Regular cardiac myocyte (primary cell): ENCODE measurements at places on chromosomes 12 and 14. TPM values are rescaled to one million over a fixed set of nuclear protein-coding genes. Genes with fewer than 3 reads are reported as not detected.

The KCNK10 gene
- total RNA-seq = not detected in 2 replicates

The SRRM4 gene
- not detected in 2 replicates for total RNA-seq

The CATSPERB gene
- under 0.01 TPM in 1 of 2 replicates, not detected in the other for total RNA-seq

The IPO4 gene
- total RNA-seq = 26.5 and 79.8 TPM in 2 replicates

The GPRC5D gene
- total RNA-seq = not detected in 2 replicates

The MARCHF9 gene
- total RNA-seq = 0.77 and 3.1 TPM in 2 replicates

The MMP17 gene
- total RNA-seq = 8.5 and 15.0 TPM in 2 replicates

The FAM90A1 gene
- total RNA-seq = under 0.01 and 0.28 TPM in 2 replicates

The SIX6 gene
- total RNA-seq = not detected in 2 replicates

The TAS2R10 gene
- total RNA-seq = under 0.01 and 0.19 TPM in 2 replicates

The KCNH3 gene
- total RNA-seq = under 0.01 and 0.28 TPM in 2 replicates

The ANKRD33 gene
- total RNA-seq = under 0.01 and 0.38 TPM in 2 replicates

The PNMA1 gene
- total RNA-seq = 16.1 and 21.3 TPM in 2 replicates

The GPD1 gene
- total RNA-seq = under 0.01 and 0.56 TPM in 2 replicates

The AMIGO2 gene
- 28.2 and 30.3 TPM in 2 replicates for total RNA-seq

The C2CD5 gene
- 19.7 and 25.7 TPM in 2 replicates for total RNA-seq

The EXOC3L4 gene
- under 0.01 and 0.56 TPM in 2 replicates for total RNA-seq

The TGM1 gene
- total RNA-seq = 0.19 and 0.85 TPM in 2 replicates

The PSMC6 gene
- total RNA-seq = 127 and 128 TPM in 2 replicates

The TMEM253 gene
- not detected in 2 replicates for total RNA-seq

The MYH6 gene
- total RNA-seq = not detected in 2 replicates

The RNF212B gene
- not detected in 2 replicates for total RNA-seq
